ENCODE measurements at places on chromosomes 1 and 21. TPM values are rescaled to one million over a fixed set of nuclear protein-coding genes. Genes with fewer than 3 reads are reported as not detected.

- DNase-seq: no peak
Observed at GRCh38 chr21:29657240-29657989, 282.4 kb downstream of the GRIK1 start.

DNA sequence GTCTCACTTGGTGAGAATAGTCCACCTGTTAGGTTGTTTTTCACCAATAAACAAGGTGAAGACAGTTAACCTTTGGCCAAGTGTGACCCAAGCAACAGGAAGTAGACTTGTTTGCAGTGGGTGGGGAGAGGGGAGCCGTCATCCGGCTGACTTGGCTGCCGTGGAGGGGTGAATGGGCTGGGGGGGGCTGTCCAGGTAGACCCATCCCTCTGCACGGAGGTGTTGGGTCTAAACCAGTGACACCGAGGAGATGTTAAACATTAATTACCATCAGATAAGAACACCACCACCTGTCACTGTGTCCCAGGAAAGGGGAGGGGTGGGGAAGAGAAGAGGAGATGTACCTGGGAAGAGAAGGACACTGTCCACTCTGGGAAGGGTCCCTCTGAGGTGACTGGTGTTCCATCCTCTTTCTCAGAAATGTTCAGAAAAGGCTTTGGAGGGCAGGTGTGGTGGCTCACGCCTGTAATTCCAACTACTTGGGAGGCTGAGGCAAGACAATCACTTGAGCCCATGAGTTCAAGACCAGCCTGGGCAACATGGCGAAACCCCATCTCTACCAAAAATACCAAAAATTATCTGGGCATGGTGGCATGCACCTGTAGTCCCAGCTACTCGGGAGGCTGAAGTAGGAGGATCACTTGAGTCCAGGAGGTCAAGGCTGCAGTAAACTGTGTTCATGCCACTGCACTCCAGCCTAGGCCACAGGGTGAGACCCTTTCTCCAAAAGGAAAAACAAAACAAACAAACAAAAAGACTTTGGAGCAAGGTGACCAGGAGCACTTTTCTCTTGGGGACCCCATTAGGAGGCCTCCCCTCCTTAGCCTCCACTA is 6.7 kb upstream of the MYOM3 start:
- DNase-seq: no peak

DNA sequence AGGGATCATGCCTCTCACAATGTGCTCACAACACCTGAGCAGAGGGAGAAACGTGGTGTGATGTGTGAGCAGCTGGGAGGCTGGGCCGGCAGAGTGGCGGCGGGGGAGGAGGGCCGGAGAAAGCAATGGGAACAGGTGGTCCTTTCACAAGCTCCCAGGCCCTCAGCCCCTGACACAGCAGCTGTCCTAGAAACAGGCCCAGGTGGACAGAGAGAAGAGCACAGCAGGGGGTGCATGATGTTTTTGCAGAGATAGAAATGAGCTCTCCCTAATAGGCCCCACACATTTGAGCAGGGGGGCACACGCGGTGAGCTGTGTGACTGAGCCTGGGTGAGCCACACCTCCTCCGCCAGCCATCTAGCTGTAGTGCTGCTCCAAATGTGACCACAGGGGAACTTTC is 7.6 kb upstream of the RGS16 start:
- no peak for DNase-seq

DNA sequence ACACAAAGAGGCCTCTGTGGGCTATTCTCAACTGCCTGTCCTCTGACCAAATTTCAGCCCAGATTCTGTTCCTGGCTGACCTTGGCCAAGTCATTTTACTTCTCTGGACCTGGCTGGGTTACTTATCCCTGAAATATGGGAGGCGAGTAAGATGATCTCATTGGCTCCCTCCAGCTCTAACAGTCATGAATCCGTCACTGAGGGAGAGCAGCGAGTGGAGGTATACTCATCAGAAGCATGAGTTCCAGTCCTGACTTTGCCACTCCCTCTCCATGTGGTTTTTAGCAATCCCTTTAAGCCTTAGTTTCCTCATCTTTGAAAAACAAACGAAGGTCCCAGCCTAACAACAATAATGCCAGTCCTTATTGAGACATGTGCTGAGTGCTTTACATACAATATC is 63.5 kb downstream of the CCDC185 start:
- no peak for DNase-seq

GRCh38 chr1:147117109-147117508 is 55.2 kb downstream of the PRKAB2 start:
- DNase-seq: no peak

DNA sequence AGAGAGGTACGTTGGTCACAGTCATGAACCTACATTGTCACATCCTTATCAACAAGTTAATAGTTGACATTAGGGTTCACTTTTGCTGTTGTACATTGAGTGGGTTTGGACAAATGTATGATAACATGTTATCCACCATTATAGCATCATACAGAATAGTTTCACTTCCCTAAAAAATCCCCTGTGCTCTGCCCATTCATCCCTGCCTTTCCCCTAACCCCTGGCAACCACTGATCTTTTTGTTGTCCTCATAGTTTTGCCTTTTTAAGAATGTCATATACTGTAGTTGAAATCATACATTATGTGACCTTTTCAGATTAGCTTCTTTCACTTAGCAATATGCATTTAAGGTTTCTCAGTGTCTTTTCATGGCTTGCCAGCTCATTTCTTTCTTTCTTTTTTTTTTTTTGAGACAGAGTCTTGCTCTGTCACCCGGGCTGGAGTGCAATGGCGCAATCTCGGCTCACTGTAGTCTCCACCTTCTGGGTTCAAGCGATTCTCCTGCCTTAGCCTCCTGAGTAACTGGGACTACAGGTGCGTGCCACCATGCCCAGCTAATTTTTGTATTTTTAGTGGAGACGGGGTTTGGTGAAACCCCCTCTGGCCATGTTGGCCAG is 50.6 kb downstream of the UCK2 start:
- DNase-seq: no peak

- DNase-seq: peak; percentile 83
Observed at GRCh38 chr1:11337580-11338073, 64.6 kb downstream of the UBIAD1 start.

GRCh38 chr1:110364221-110364620 is 25.0 kb downstream of the RBM15 start:
- DNase-seq: no peak

GRCh38 chr1:207868774-207869721 is 41.9 kb downstream of the CD34 start:
- peak; percentile 88 for DNase-seq

DNA sequence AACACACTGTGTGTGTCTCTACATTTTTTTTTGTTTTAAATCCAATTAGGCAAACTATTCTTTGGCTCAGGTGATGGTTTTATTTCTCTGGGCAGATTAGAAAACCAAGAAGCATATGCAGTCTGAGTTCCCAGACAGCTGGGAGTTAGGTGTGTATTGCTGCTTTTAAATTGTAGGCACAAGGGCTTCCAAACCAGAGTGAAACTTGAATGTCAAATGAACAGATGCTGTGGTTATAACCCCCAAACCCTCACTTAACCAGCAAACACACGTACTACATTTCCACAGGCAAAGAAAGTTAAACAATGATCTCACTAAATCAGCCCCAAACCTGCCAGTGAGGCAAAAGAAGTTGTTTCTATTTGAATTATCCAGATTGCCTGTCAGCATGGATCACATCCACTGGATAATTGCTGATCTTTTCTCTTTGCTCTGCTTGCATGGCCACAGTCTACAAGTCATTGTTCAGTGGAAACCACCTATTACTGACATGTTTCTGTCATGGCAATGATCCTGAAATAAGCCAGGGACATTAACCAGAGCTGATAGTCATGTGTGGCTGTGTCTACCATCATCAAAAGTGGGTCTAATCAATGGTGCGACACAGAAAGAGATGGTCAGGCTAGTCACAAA is 576.5 kb upstream of the PLXNA2 start:
- no peak for DNase-seq

GRCh38 chr1:155981266-155982088 is 3.1 kb upstream of the ARHGEF2 start:
- DNase-seq: no peak

DNA sequence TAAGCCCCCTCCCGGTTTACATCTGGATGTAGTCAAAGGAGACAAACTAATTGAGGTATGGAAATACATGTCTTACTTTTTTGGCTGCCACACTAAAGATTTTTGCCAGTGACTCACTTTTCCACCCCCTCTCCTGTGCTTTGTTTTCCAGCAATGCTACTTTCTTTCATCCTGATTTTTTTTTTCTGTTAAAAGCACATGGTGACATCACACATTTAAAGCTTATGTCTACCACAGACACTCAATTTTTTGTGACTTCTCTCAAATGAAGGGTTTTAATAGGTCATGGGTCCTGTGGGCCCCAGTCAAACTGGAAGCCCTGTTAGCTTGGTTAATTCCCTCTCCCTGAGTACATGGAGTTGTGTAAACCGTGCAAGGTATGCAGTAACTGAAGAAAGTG is 2.2 kb downstream of the PPP1R8 start:
- no peak for DNase-seq

DNA sequence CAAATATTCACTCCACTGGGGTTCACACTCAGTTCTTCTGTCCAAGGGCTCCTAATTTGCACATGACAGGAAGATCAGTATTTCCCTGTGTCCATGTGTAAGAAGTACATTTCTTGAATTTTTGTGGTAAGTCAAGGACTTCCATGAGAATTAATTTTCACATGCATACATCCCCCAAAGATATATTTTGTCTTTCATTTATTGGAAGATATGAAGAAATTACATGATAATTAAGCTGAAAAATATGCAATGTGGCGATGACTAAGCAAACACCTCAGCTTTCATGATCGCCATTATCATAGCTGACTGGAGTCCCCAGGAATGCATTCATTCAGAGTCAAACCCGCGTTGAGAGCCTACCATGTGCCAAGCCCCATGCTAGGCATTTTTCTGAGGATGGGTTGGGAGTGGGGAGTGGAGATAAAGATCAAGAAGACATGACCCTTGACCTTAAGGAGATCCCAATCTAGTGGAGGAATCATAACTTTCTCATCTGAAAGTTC is 104.6 kb upstream of the F3 start:
- DNase-seq: no peak

- no peak for DNase-seq
Observed at GRCh38 chr1:152153996-152154395, 5.0 kb downstream of the RPTN start.

- DNase-seq: no peak
Observed at GRCh38 chr1:16372535-16373285, 5.7 kb downstream of the SZRD1 start.

DNA sequence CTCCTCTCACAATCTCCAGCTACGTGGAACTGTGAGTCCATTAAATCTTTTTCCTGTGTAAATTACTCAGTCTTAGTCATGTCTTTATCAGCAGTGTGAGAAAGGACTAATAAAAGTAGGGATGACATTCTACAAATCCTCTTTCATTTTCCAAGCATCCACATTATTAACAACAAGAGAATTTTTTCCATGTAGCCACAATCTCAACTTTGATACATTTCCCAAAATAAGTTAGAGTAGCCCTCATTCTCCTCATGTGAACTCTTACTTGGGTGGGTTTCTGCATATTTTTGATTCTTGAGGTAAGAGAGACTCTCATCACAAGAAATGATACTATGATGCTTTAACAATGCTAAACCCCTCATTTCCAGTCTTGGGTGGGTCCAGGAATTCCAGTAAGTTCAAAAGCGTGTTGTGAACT is 52.8 kb downstream of the TNFSF18 start:
- DNase-seq: no peak

DNA sequence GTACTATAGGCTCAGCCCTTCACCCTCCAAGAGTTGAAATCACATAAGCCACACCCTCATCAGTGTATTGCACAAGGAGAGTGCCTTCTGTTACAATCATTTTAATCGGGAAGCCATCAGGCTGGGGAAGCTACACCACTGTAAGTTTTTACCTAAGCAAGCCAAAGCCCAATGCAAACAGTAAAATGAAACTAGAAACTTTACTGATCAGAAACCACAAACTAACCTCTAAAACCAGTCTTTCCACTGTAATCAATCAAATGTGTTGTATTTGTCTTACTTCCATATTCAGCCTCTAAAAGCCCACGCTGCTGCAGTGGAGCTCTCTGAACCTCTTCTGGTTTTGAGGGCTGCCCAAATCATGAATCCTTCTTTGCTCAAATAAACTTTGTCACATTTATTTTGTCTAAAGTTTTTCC is 26.2 kb downstream of the CAPN8 start:
- DNase-seq: no peak

DNA sequence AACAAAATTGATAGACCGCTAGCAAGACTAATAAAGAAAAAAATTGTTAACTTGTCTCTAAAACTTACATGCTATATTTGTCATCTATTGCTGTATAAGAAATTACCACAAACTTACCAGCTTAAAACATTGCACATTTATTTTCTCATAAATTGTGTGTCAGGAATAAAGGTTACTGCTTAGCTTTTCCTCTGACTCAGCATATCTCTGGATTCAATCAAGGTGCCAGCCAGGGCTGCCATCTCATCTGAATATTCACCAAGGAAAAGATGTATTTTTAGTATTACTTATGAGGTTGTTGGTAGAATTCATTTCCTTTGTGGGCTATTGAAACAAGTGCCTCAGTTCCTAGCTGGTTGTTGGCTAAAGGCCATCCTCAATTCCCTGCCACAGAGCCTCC is 912.6 kb upstream of the NEGR1 start:
- no peak for DNase-seq

GRCh38 chr1:245788269-245788668 is 633.5 kb downstream of the KIF26B start:
- no peak for DNase-seq

DNA sequence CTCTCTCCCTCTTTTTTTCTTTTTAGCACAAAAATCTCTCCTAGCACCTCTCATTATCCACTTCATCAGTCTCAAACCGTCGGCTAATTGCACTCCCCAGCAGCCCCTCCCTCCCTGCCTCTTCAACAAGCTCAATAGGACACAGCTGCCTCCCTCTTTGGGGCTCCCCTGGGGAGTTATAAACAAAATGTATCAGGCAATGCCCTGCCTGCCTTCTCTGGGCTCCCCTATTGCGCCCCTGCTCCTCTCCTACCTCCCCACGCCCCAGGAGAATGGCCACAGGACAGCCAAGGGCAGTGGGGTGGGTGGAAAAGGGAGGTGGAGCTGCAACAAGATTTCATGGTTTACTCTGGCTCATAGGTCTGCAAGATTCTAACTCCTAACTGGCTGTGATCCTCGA is 147.1 kb upstream of the GRIK3 start:
- DNase-seq: no peak

GRCh38 chr21:28554660-28555475 is 437.8 kb downstream of the LTN1 start:
- DNase-seq: no peak

The CCDC185 gene
- not detected for total RNA-seq

The MX2 gene
- total RNA-seq: 106 TPM

The FAM110D gene
- total RNA-seq: not detected

The LYPLAL1 gene
- total RNA-seq: 18.0 TPM

The CFAP45 gene
- 1.6 TPM for total RNA-seq

The TESK2 gene
- total RNA-seq: 6.5 TPM

Data from activated naive CD8-positive, alpha-beta T cell treated with anti-CD3 and anti-CD28 coated beads, Interleukin-2, amount 10 ng/mL, durations not matched to agents 7 days and 5 days (primary cell).